ENCODE measurements at places on chromosomes 3 and 15.
A peak's percentile ranks its signal among the peaks of the same experiment; 100 is the strongest.

DNA sequence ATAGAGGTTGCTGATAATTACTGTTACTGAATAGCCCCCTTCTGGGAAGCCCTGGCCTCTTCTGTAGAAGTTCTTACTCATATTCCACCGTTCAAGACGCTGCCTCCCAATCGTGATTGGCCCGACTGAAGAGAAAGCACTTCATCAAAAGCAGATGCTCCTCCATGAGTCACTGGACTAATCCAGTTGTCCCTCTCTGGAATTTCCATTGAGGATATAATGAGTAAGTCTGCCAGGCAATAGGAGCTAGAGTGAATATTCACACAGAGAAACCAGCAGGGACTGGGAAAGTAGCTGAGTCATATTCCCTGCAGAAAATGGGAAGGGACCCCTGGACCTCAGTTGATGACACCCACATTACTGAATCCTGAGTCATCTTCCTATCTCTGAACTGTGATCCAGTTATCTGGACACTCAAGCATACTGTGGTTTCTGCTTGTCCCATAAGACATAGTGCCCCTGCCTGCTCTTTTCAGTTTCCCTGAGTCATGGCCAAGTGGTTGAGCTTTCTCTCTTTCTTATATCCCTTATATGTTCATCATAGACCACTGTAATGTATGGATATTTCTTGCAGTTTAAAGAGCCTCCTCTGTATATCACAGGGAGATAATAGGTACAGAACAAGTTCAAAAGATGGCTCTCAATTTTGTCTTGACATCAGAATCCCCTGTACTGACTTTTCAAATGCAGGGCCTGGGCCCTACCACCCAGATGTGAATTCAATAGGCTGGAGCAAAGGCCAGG lies 151.2 kb upstream of the CDIN1 start:
- no peak for DNase-seq
- no peaks in the 10 kb centered on the region for H3K36me3 ChIP-seq
- no peaks in the 10 kb centered on the region for H3K4me1 ChIP-seq
- H3K4me3 ChIP-seq = no peak overlapping the region
- H3K27me3 ChIP-seq = no peaks in the 10 kb centered on the region
- H3K27ac ChIP-seq = no peak overlapping the region

DNA sequence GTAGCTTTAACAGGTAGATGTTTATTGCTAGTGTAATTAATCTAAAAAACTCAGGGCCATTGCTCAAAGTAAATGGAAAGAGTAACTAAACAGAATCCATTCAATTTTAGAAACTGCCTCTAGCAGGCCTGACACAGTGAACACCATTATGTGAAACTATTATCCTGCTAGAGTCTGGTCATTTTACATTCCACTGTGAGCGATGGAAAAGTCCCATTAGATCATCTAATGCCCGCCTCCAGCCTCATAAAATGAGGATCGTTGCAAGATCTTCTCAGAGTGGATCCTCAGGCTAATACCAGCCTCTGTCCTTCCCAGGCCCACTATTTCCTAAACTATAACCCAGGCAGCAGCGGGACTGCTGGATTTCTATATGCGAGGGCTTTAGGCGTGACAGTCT lies 107.7 kb downstream of the WDR76 start:
- DNase-seq = no peak
- H3K27ac ChIP-seq = no peak overlapping the region
- H3K4me3 ChIP-seq = no peak overlapping the region
- no peaks in the 10 kb centered on the region for H3K27me3 ChIP-seq

GRCh38 chr15:48493084-48493762 lies 152.3 kb downstream of the FBN1 start:
- H3K4me1 ChIP-seq = no peaks in the 10 kb centered on the region
- H3K27me3 ChIP-seq = no peaks in the 10 kb centered on the region
- no peaks in the 10 kb centered on the region for H3K36me3 ChIP-seq
- no peak for DNase-seq
- H3K27ac ChIP-seq = peak overlapping the region; percentile 52

GRCh38 chr3:52733256-52733891 lies 27.5 kb downstream of the SPCS1 start:
- H3K36me3 ChIP-seq = peaks cover 9% of the 10 kb centered on the region
- no peaks in the 10 kb centered on the region for H3K4me1 ChIP-seq
- no peaks in the 10 kb centered on the region for H3K27me3 ChIP-seq
- no peak overlapping the region for H3K4me3 ChIP-seq
- DNase-seq = no peak
- no peak overlapping the region for H3K27ac ChIP-seq

- no peak for DNase-seq
- H3K36me3 ChIP-seq = no peaks in the 10 kb centered on the region
- no peak overlapping the region for H3K27ac ChIP-seq
- no peaks in the 10 kb centered on the region for H3K27me3 ChIP-seq
Observed at GRCh38 chr3:59545374-59545773, 495.5 kb upstream of the CFAP20DC start.

- no peak for DNase-seq
- H3K27ac ChIP-seq = no peak overlapping the region
- H3K4me3 ChIP-seq = no peak overlapping the region
- H3K4me1 ChIP-seq = no peaks in the 10 kb centered on the region
- no peaks in the 10 kb centered on the region for H3K36me3 ChIP-seq
Observed at GRCh38 chr3:1251282-1252060, 158.6 kb downstream of the CNTN6 start.

DNA sequence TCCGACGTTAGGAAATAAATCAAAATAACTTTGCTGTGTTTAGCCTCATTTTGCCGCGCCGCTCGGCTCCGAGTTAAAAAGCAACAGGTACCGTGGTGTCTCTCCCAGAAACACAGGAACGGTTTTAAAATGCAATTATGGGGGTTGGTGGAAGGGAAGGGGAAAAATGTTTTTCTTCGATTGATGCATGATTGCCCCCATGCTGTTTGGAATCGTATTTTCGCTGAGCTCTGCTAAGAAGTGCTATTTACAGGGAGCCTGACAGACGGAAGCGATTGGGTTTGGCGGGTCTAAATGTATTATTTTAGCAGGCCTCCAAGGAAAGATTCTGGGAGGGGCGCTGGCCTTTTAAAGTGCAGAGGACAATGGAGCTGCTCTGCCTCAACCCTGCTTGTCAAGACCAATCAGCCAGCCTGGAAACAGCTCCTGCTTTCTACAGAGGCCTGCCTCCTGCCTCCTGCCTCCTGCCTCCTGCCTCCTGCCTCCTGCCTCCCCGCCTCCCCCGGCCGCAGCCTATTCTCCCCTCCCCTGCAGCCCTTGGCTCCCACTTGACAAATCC lies 156.7 kb upstream of the TLE3 start:
- H3K36me3 ChIP-seq = no peaks in the 10 kb centered on the region
- no peak overlapping the region for H3K27ac ChIP-seq
- no peaks in the 10 kb centered on the region for H3K27me3 ChIP-seq

DNA sequence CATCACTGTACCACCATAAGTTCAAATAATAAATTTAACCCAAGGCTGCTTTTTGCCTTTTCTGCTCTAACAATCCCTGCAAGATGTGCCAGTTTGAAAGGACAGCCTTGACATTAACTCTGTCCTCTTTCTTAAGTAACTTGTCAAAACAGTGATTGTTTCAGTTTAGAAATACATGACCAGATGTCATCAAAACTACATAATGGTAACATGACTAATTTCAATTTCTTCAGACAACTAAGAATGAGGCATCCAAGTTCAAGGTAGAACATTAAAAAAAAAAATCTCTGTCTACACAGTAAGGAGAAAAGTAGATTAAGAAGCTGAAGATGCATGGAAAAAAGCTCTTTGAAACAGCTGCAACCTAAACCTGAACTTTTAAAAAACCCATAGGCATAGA lies 47.4 kb downstream of the SHQ1 start:
- no peaks in the 10 kb centered on the region for H3K27me3 ChIP-seq
- H3K27ac ChIP-seq = no peak overlapping the region
- DNase-seq = no peak
- H3K4me1 ChIP-seq = no peaks in the 10 kb centered on the region
- no peaks in the 10 kb centered on the region for H3K36me3 ChIP-seq

DNA sequence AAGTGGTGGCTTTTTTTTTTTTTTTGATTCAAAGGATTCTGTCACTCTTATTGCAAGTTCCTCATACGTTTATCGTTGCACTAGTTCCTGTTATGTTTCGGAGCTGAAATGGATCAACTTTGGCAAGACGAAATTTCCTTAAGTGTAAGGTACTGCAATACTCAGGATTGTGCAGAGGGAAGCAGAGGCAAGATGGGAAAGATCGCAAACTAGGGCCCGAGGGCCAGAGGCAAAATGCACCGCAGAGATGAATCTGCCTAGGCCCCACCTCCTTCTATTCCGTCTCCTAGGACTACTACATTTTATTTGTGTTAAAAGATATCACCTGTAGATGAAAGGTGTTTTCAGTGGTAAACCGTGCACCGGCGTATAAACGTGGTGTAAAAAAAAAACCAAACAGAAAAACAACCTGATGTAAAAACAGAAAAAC lies 331 bp downstream of the RNU6-1 start:
- no peaks in the 10 kb centered on the region for H3K36me3 ChIP-seq
- peaks cover 2% of the 10 kb centered on the region for H3K27me3 ChIP-seq
- H3K4me1 ChIP-seq = peaks cover 10% of the 10 kb centered on the region
- DNase-seq = no peak

DNA sequence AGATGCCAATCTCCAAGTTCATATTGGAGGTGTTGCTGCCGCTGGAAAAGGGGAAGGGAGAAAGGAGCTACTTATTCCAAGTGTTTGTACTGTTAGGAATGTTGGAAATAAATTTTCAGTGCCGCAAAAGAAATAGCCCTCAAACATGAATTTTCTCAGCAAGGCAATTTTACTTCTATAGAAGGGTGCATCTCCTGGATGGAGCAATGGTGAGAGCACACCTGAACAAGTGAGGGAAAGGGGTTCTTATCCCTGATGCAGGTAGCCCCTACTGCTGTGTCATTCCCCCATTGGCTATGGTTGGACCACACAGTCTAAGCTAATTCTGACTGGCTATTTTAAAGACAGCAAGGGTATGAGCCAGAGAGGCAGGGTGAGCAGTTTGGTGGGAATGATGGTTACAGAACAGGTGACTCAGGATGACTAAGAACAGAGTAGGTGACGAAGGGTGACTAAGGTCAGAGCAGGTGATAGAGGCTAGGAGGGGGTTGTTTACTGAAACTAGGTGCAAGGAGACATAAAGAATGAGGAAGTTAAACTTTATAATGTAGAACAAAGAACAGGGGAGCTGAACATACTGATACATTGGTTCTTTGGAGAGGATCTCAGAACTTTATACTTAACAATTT lies 503.5 kb downstream of the EDEM1 start:
- H3K27ac ChIP-seq = no peak overlapping the region
- no peak overlapping the region for H3K4me3 ChIP-seq
- no peaks in the 10 kb centered on the region for H3K36me3 ChIP-seq

GRCh38 chr15:28943611-28944230 lies 57.9 kb downstream of the APBA2 start:
- DNase-seq = no peak
- H3K27me3 ChIP-seq = no peaks in the 10 kb centered on the region
- no peaks in the 10 kb centered on the region for H3K4me1 ChIP-seq
- no peaks in the 10 kb centered on the region for H3K36me3 ChIP-seq

- DNase-seq = no peak
- no peak overlapping the region for H3K27ac ChIP-seq
- H3K4me3 ChIP-seq = no peak overlapping the region
Observed at GRCh38 chr3:190083635-190084034, 37.1 kb downstream of the P3H2 start.

- H3K27me3 ChIP-seq = no peaks in the 10 kb centered on the region
- H3K36me3 ChIP-seq = no peaks in the 10 kb centered on the region
- no peak overlapping the region for H3K27ac ChIP-seq
- H3K4me1 ChIP-seq = no peaks in the 10 kb centered on the region
- DNase-seq = no peak
Observed at GRCh38 chr3:156206157-156206556, 85.8 kb downstream of the KCNAB1 start.

DNA sequence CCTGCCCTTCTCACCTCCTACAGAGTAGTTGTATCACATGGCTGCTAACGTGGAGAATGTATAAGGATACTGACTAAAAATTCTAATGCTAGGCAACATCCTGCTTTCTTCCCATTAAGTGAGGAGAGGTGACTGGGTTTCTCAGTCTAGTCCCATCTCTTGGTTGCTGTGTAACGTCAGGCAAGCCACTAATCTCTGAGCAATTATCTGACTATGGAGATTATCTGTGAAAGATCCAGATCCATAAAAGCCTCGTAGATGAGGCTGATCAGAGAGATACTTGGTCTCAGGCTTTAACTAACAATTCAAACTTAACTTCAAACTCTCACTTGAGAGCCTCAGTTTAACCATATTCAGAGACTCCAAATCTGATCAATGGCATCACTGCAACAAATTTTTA lies 4.7 kb upstream of the RPS17 start:
- H3K4me1 ChIP-seq = no peaks in the 10 kb centered on the region
- no peak for DNase-seq
- H3K36me3 ChIP-seq = no peaks in the 10 kb centered on the region
- no peak overlapping the region for H3K4me3 ChIP-seq

DNA sequence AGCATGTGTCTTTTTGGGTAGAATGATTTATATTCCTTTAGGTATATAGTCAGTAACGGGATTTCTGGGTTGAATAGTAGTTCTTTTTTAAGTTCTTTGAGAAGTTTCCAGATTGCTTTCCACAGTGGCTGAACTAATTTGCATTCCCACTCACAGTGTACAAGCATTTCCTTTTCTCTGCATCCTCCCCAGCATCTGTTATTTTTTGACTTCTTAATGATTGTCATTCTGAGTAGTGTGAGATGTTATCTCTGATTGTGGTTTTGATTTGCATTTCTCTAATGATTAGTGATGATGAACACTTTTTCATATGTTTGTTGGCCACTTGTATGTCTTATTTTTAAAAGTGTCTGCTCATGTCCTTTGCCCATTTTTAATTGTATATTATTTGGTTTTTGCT lies 337.6 kb downstream of the EFHB start:
- H3K27me3 ChIP-seq = no peaks in the 10 kb centered on the region
- H3K36me3 ChIP-seq = no peaks in the 10 kb centered on the region
- H3K4me3 ChIP-seq = no peak overlapping the region
- H3K4me1 ChIP-seq = no peaks in the 10 kb centered on the region

GRCh38 chr3:141933421-141934300 lies 57.2 kb downstream of the ATP1B3 start:
- no peak for DNase-seq
- no peak overlapping the region for H3K27ac ChIP-seq
- H3K4me1 ChIP-seq = no peaks in the 10 kb centered on the region
- H3K27me3 ChIP-seq = no peaks in the 10 kb centered on the region
- H3K36me3 ChIP-seq = no peaks in the 10 kb centered on the region
- no peak overlapping the region for H3K4me3 ChIP-seq

- H3K27me3 ChIP-seq = no peaks in the 10 kb centered on the region
- H3K27ac ChIP-seq = no peak overlapping the region
- H3K4me1 ChIP-seq = no peaks in the 10 kb centered on the region
- no peak for DNase-seq
- no peak overlapping the region for H3K4me3 ChIP-seq
Observed at GRCh38 chr15:87792250-87793040, 464.1 kb downstream of the NTRK3 start.

- DNase-seq = no peak
- H3K36me3 ChIP-seq = no peaks in the 10 kb centered on the region
- H3K4me1 ChIP-seq = no peaks in the 10 kb centered on the region
- H3K4me3 ChIP-seq = no peak overlapping the region
- H3K27me3 ChIP-seq = no peaks in the 10 kb centered on the region
- H3K27ac ChIP-seq = no peak overlapping the region
Observed at GRCh38 chr15:34331809-34332208, 5.8 kb downstream of the SLC12A6 start.

- no peak for DNase-seq
- no peaks in the 10 kb centered on the region for H3K27me3 ChIP-seq
- H3K36me3 ChIP-seq = no peaks in the 10 kb centered on the region
Observed at GRCh38 chr15:47570881-47571640, 146.2 kb upstream of the SEMA6D start.

Data from breast epithelium (tissue), 4 donors.